ENCODE measurements at places on chromosomes 5 and 9.

- DNase-seq, result no peak
Observed at GRCh38 chr9:70569070-70569772, 154.8 kb upstream of the KLF9 start.

- DNase-seq, result peak; percentile 34
Observed at GRCh38 chr9:72485821-72486593, 35.4 kb upstream of the TMC1 start.

GRCh38 chr9:33651125-33651524 is 127.1 kb downstream of the ANKRD18B start:
- no peak for DNase-seq

GRCh38 chr5:156513123-156513815 is 186.3 kb downstream of the SGCD start:
- no peak for DNase-seq

GRCh38 chr5:118882666-118883065 is 105.7 kb downstream of the DTWD2 start:
- no peak for DNase-seq

DNA sequence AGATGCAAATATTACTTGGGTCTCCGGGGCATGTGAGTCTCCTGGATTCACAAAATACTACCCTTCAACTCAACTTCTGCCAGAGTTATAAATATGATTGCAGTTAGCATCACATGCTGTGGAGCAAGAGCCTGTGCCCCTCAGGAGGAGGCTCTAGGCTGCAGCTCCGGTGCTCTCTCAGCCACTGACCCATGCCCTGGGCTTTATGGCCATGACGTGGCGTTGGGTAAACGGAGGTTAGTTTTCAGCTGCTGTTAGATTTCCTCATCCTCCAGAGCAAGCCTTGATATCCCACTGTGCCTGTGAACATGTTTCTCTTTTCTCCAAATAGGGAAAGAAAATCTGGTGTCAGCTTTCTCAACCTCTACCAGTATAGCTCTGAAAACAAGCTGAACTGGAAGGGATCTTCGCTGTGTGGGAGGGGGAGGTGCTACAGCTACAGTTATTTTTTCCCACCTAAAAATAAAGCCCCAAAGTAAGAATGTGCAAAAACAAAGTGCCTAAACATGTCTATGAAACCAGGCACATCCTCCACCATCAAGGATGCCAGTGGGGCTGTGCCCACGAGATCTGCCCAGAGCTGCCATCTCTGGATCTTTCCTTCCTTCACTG is 124.4 kb upstream of the GPR151 start:
- DNase-seq, result no peak

DNA sequence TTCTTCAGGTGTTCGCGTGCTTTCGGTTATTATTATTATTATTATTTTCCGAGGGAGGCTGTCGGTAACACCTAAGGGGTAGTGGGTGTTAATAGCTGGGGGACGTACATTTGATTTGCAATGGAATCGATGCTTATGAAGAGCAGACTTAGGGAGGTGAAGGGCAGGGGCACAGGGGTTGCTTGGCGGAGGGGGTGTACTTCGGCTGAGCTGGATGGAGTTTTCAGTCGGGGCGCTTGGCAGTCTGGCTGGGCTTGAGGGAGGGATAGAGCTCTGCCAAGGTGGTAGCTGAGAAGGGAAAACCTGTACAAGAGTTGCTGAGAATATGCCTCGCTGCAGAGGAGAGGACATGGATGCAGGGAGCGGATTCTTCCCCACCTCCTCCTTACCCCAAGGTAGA is 617 bp upstream of the PTPRD start:
- no peak for DNase-seq

DNA sequence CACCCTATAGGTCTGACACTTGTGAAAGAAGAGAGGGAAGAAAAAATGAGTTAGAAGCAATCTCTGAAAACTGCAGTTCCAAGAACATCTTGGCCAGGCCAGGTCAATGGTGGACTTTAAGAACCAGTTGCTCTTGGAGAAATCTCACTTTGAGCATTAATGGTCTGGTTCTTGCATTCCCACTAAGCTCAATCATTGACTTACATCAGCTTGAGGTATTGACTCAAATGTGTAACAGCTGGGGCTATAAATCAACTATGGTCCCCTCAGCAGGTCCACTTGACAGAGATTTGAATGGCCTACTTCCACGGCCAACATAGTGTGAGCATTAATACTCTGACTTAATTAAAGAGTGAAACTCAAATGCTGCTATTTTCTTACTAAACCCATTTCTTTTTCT is 357.8 kb upstream of the RGMB start:
- no peak for DNase-seq

- DNase-seq, result no peak
Observed at GRCh38 chr5:142325725-142326479, 1.1 kb upstream of the SPRY4 start.

DNA sequence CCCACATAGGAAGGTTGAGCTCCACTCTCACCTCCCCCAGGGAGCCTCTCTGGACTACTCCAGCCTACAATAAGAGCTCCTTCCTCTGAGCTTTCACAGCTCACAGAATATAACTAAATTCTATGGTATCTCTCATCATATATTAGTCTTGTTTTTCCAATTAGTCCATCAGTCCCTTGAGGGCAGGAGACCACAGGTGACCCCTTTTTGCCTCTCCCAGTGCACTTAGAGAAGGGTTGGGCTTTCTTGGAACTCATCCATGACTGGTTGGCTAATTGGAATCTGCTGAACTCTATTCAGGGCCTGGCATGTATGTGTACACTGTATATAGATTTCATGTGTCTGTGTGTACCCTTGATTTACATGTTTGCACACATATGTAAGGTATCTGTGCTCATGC is 50.4 kb upstream of the ARAP3 start:
- DNase-seq, result no peak

- DNase-seq, result no peak
Observed at GRCh38 chr5:80936881-80937280, 23.3 kb upstream of the RASGRF2 start.

DNA sequence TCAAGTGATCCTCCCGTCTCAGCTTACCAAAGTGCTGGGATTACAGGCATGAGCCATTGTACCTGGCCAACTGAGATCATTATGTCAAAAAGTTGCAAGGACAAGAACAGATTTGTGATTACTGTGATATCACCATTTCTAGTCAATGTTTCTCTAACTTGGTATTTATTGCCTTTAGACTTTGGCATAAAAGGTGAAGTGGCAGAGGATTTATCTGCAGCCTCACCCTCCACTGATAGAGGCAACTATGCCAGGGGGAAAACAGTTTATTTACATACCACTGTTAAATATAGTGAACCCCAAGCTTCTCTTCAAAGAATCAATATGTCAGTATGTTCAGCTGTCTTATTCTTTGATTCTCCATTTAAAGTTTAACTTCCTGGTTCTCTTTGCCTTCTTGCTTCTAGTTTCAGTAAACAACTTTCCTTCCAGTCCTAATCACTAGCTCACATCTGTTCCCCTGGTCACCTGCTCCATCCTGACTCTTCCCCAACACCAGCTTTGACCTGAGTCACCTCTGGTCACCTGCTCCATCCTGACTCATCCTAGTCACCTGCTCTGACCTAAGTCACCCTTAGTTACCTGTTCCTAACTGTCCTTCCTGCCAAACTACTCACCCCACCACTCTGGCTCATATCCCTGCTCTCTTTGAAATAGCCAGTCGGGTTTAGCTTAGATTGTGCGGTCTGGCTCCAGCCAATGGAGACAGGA is 29.9 kb downstream of the SEMA6A start:
- DNase-seq, result no peak

Data from right renal cortex interstitium (tissue), 3 donors.